ENCODE measurements at places on chromosomes 12 and 14.

GRCh38 chr12:98828802-98829600 is 183.9 kb downstream of the APAF1 start:
- no peaks in the 10 kb centered on the region for H3K27me3 ChIP-seq
- H3K36me3 ChIP-seq, result no peaks in the 10 kb centered on the region
- no peak for DNase-seq
- no peak overlapping the region for H3K4me3 ChIP-seq

- no peak for DNase-seq
- no peak overlapping the region for H3K4me3 ChIP-seq
- no peaks in the 10 kb centered on the region for H3K36me3 ChIP-seq
- no peaks in the 10 kb centered on the region for H3K4me1 ChIP-seq
- H3K27ac ChIP-seq, result no peak overlapping the region
- no peaks in the 10 kb centered on the region for H3K27me3 ChIP-seq
These were observed 38.2 kb upstream of the MAP1LC3B2 start for GRCh38 chr12:116520801-116521471.

- no peak for DNase-seq
- H3K27ac ChIP-seq, result peak overlapping the region; percentile 95
- H3K4me3 ChIP-seq, result no peak overlapping the region
- no peaks in the 10 kb centered on the region for H3K36me3 ChIP-seq
These were observed 5.1 kb upstream of the CHD4 start for GRCh38 chr12:6612247-6612646.

- no peak for DNase-seq
- no peaks in the 10 kb centered on the region for H3K4me1 ChIP-seq
- H3K36me3 ChIP-seq, result no peaks in the 10 kb centered on the region
These were observed 2.3 kb downstream of the LRTM2 start for GRCh38 chr12:1822699-1823098.

Data from adrenal gland (tissue), 19 donors.